Caki2 (cell line): ENCODE measurements at places on chromosomes 12 and 14. TPM values are rescaled to one million over a fixed set of nuclear protein-coding genes. Genes with fewer than 3 reads are reported as not detected.

Gene CLEC1B
- not detected in 2 replicates for total RNA-seq

Gene TPH2
- total RNA-seq, result not detected in 2 replicates

Gene APOF
- not detected in 2 replicates for total RNA-seq

DNA sequence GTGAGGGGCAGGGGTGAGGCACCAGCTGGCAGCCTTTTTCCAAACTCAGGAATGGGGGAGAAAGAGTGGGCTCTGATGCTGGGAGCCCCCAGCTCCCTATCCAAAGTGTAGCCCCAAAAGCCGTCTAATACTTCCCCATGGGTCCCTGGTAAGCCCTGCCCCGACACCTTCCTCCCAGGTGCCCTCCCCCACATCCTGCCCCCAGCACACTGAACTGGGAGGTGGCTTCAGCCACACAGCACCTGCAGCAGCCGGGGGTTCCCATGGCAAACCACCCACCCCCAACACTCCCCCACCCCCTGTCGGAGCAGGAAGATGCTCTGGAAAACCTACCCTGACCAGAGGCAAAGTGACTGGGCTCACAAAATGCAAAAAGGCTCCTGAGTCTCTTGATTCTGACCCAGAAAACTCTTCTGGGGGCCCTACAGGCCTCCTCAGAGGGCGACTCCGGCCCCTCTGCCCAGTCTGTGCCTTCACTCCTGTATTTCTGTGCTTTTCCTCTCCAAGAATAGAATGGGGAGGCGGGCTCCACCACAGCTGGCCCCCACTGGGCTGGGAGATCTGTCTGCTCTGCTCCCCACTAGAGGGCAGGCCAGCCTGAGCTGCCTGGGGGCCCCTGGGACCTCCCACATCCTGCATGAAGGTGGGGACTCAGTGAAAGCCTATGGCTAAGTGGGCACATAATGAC is 81.6 kb downstream of the ITPK1 start:
- DNase-seq, result no peak

GRCh38 chr12:127678945-127679344 is 588.0 kb upstream of the TMEM132C start:
- DNase-seq, result no peak

DNA sequence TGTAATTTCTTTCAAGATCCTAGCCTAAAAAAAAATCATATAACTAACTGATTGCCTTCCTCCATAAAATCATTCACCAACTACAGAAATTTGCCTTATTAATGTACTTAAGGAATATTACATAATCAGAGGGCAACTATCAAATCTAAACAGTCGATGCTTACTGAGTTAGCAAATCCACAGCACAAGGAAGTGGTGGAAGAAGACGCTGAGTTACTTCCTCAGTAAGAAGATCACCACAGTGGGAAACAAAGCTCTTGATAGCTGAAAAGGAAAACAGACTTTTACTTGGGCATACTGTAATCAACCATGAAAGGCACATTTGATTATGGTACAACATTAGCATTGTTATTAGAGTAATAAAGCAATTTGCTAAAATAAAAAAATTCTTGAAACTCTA is 48.7 kb downstream of the HEATR5A start:
- no peak for DNase-seq

- peak; percentile 82 for DNase-seq
Measured at GRCh38 chr12:49345051-49345824, 1.4 kb upstream of the DNAJC22 start.

DNA sequence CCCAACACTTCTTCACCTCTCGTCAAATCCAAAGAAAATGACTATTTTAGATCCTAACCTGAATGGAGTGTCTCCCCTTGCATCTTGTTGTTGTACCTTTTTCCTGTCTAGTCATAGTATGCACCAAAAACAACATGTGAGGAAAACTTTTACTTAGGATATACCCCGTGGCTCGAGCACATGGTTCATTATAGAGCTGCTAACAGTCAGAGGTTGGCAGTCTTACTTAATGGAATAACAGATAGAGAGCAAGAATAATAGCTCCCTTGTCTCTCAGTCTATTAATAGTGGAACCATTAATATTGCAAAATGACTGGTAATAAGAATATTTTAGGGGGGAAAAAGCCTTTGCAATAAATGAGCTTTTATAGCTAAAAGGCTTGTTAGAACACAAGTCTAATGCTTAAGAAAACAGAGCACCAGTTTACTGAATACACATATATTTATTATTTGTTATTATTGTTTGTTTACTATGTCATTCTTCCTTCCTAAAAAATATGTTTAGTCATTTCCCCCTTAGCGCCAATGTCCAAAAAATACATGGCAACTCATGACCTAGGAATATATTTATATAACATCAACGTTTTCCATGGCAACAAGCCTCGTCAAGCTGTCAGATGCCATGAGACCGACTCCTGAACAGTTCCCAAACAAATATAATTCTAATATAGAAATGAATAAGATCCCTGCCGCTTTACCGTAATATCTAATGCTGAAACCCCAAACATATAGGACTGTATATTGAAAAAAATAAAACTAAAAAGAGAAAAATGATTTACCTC is 592.4 kb downstream of the SOX5 start:
- DNase-seq, result no peak
